ENCODE measurements at places on chromosomes 2 and 18.

DNA sequence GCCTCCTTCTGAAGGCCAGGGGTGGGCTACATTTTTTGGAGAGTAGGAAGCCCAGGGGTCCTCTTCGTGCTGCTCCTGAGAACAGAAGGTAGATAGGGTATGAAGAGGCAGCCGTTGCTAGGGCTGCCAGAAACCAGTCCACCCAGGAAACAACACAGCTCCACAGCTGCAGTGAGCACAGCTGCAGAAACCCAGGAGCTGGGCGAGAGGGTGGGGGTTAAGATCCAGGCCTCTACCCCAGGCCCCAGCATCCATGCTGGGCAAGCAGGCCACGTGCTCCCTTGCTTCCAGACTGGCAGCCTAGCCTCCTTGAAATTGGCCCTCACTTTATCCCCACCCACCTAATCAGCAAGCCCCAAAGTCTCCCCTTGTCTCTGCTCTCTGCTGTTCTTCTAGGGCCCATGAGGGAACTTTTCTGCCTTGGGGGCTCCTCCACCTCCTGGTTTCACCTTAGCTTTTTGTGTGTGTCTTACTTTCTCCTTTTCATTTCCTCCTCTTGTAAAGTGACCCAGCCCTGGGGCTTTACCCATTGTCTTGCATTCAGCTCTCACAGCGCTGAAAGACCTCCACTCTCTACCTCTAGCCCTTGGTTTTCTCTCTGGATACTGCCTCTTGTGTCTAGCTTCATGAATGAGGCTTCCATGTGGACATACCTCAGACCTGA lies 30.7 kb downstream of the STON1 start:
- no peak for DNase-seq

GRCh38 chr2:28102455-28102874 lies 211.9 kb downstream of the BABAM2 start:
- DNase-seq, result no peak

DNA sequence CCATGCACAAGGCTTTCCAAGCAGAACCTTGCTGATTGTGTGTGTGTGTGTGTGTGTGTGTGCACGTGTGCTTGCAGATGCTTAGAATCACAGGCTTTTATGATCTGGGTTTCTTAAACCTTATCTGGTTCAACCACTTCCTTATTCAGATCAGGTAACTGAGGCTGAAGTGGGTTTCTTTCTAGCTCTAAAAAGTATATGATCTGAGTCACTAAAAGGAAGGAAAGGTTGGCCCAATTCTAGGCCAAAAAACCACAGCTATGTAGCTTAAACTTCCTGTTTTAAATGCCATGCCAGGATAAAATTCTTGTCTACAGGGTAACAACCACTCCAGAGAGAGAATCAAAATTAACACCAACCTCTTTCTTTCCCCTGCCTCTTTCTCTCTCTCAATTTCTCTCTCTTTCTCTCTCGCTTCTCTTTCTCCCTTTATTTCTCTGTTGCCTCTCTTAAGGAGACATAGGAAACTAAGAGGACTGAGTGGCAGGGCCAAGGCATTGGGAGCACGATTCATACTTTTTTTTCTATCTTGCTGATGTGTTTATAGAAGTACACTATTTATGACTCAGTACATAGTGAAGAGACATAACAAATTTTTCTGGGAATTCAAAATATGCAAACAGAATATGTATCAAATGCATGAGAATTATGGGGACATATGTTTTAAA lies 140.3 kb downstream of the TRIB2 start:
- DNase-seq, result peak; percentile 12

GRCh38 chr2:122238006-122238559 lies 482.6 kb downstream of the TSN start:
- no peak for DNase-seq
